ENCODE measurements at places on chromosomes 16 and 17.
A peak's percentile ranks its signal among the peaks of the same experiment; 100 is the strongest.

DNA sequence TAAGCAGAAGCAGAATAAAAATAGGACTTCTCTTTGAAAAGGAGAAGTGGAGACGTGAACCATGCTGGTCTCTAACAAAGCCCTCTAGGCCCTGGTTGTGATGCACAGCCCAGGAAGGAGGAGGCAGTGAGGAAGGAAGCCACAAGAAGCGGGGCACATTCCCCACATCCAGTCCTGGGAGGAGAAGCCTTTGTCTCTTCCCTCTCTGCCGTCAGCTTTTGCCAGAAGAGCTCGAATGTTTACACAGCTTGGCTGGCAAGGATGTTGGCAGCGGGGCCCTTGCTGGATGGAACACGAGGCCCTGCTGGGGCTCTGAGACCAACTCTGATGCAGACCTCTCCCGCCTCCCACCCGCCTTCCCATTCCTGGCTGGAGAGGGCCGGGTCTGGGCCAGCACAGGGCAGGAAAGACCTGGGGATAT lies 91.3 kb downstream of the MAF start:
- no peak for DNase-seq

GRCh38 chr16:14513389-14514107 lies 116.5 kb downstream of the PARN start:
- DNase-seq: no peak

GRCh38 chr17:50693036-50693682 lies 14.6 kb downstream of the ANKRD40 start:
- DNase-seq: no peak

GRCh38 chr17:8621585-8621984 lies 8.9 kb downstream of the MYH10 start:
- DNase-seq: peak; percentile 55

GRCh38 chr16:85648070-85648714 lies 35.1 kb downstream of the GSE1 start:
- DNase-seq: no peak

- peak; percentile 47 for DNase-seq
Measured at GRCh38 chr17:67435122-67435521, 58.0 kb downstream of the PITPNC1 start.

DNA sequence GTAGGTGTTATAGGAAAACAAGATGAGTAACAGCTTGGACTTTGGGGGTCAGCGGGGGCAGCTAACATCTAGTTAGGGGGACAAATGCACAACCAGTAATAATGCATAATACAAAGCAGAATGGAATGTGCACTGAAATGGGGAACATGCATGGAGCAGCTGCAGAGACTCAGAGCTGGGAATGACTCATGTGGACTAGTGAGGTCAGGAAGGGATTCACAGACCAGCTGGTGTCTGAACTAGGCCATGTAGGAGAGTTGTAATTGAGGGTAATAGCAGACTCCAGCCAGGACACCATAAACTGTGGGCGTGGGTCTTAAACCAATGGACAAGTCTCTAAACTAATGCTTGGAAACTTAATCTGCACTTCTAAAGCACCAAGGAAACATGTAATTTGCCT lies 176.8 kb upstream of the ASIC2 start:
- peak; percentile 86 for DNase-seq

GRCh38 chr17:76054112-76054476 lies 18.2 kb downstream of the SRP68 start:
- peak; percentile 19 for DNase-seq

- peak; percentile 23 for DNase-seq
Measured at GRCh38 chr17:81641825-81642489, 5.0 kb downstream of the TSPAN10 start.

- no peak for DNase-seq
Measured at GRCh38 chr17:74639704-74640151, 16.2 kb upstream of the CD300E start.

DNA sequence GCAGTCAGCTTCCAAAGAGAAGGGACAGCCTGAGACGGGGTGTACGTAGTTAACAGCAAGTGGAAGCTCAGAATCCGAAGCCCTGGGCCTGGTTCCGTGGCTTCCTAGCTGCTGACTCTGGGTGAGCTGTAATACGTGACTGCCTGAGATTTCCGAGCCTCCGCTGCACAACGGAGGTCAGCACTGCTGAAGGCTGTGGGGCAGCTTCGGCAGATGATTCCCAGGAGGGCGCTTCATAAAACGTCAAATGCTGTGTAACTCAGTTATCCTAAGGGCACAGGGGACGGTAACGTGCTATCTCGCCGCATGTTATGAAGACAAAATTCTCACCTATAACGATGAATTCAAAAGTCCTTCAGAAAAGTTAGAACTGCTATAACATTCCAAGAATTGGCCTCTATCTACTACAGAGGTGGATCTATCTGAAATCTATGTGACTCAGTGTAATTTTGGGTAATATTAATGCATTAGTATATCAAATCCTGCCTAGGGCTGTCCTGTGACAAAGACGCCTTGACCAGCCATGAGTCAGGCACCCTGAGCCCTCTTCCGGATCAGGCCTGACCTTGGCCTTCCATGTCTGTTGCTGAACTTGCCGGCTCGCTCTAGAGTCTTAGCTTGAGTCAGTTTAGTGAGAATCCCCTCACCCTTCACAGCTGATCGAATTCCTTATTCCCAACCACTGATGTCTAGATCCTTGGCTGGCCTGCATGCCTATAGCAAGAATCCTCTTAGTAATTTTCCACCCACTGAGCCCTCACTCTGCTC lies 43.5 kb downstream of the MARF1 start:
- no peak for DNase-seq

DNA sequence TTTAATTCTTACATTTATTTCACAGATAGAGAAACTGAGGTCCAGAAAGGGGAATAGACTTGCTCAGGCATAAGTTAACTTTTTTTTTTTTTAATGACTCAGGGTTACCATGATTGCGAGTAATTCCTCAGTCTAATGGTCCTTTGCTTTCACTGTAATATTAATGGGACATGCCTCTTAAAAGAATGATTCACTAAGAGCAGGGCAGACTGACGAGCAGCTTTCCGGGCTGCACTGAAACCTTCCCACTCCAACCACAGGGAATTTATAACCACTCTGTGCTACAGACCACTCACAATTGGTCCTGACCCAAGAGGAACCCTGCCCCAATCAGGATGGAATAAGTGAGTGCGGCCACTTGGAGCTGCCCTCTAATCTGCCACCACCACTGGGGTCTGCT lies 5.7 kb downstream of the HOXB2 start:
- peak; percentile 68 for DNase-seq

Data from fibroblast of pulmonary artery (primary cell).